ENCODE measurements at places on chromosomes 7 and 10.

DNA sequence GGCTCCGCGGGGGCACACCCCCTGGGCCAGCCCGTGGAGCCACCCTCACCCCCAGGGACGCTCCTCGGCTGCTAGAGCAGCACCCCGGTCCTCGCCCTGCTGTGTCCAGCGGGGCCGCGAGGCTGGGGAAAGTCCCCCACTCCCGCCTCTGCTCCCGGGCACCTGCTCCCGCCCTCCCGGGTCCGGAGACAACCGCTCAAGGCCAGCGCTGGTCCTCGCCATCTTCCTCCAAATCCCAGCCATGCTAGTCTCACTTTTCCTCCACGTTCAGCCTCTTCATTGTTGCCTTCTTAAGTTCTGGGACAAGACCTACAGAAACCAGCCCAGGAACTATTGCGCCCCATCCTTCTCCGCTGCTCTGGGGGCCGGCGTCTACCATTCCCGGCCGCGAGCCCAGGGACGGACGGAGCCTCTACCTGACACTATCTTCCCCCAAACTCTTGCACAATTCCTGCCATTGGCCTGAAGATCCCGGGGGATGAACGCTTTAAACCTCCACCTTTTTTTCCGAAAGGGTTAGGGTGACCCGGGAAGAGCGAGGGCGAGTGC, 4.8 kb upstream of the KCP start:
- DNase-seq, result no peak

DNA sequence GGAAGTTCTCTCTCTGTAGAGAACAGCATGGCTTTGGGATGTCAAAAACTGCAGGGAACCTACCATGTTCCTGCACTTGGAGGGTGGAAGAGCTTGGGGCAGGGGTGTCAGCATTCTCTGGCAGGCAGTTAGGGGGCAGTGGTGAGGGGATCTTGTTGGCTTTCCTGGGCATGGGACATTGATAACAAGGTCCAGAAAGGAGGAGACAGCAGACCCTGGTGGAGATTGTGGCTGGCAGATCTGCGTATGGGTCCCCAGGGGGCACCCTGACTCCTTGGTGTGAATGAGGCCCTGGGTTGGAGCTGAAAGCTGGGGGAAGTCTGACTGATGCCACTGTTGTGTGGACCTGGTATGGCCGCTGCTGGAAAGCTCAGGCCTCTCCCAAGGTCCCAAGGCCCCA, 22.9 kb upstream of the CAMK2B start:
- no peak for DNase-seq

- DNase-seq, result no peak
Observed at GRCh38 chr10:824497-824896, 107.0 kb downstream of the LARP4B start.

- no peak for DNase-seq
Observed at GRCh38 chr10:124351481-124352220, 67.1 kb downstream of the OAT start.

DNA sequence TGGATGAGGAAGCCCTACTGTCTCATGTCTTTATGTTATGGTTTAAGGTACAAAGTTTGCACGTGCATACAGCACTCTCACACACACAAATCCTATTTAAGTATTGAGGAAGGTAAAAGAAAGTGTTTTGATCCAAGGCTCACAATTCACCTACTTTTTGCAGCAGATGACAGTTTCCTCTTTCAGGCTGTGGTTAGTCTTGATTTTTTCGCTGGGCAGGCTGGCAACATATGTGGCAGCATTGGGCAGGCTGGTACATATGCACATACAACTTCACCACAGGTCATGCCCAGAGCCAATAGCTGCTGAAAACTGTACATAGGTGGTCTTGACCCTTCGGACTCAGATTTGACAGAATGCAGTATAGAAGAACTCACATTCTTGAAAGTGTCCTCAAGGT, 29.1 kb upstream of the SDHAF3 start:
- DNase-seq, result no peak

DNA sequence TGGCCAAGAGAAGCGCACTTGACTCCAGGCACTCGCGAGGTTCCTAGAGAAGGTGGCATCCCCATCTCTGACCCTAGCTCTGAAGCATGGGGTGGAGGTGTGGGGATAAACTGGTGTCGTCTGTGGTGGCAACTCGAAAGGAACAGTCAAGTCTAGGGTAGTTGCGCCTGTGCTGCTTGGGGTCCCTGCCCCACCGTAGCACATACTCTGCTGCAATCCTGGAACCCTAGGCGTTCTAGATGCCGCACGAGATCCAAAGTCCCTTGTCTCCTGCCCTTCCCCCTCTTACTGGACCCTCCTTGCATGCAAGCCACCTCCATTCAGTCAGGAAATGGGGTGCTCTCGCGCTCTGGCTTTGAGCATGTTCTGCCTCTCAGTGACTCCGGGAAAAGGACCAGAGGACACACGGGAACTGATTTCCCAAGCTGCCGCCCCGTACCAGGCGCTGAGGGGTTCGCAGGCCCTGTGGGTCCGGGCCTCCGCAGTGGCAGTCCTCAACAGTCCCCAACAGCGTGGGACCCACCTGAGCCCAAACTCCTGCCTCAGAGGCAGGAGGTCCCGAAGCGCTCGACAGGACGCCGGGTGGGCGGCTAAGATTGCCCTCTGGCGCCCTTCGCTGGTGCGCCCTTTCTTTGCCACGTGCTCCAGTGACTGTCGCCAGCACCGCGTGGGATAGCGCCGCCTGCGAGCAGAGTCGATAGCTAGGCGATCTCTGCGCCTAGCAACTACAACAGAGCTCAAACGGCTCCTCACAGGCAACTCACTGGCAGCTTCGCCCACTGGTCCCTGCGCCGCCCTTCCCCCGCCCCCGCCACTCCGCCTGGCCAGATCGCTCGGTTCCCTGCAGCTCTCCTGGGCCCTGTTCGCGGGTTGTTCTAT, 452.0 kb downstream of the REEP3 start:
- no peak for DNase-seq

DNA sequence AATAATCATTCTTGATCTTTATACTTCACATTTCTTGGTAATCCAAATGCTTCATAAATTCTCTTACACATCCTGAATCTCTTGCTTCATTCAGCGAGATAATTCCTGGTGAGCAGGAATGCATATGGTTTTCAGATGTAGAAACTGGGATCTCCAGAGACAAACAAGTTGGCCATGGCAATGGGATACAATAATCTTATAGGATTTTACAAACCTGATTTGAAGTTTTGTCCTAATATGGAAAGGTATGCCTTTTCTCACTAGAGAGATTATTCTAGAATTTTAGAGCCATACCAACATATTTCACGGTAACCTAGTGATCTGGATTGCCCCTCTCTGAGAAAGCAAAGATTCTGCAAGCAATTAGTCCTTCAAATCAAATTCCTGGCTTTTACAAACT, 13.1 kb upstream of the TRDMT1 start:
- DNase-seq, result no peak

- no peak for DNase-seq
Observed at GRCh38 chr10:77401683-77402082, 235.9 kb downstream of the KCNMA1 start.

DNA sequence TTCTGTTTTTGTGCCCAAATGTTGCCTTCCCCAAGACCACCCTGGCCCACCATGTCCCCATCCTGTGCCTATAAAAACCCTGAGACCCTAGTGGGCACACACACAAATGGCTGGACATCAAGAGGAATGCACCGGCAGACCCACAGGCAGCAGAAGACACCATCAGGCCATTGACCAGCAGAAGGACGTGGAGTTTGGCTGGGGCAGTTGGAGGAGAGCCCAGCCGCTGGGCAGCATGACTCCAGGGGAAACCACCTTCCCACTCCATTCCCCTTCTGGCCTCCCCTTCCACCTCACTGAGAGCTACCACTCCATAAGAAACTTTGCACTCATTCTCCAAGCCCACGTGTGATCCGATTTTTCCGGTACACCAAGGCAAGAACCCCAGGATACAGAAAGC, 309.2 kb downstream of the CAMK1D start:
- DNase-seq, result no peak

- DNase-seq, result no peak
Observed at GRCh38 chr7:134710511-134710853, 63.8 kb downstream of the BPGM start.

- DNase-seq, result no peak
Observed at GRCh38 chr10:130740915-130741750, 570.4 kb downstream of the TCERG1L start.

- no peak for DNase-seq
Observed at GRCh38 chr7:69692611-69693010, 94.3 kb downstream of the AUTS2 start.

GRCh38 chr7:95811846-95812445, 39.6 kb downstream of the DYNC1I1 start:
- DNase-seq, result no peak

DNA sequence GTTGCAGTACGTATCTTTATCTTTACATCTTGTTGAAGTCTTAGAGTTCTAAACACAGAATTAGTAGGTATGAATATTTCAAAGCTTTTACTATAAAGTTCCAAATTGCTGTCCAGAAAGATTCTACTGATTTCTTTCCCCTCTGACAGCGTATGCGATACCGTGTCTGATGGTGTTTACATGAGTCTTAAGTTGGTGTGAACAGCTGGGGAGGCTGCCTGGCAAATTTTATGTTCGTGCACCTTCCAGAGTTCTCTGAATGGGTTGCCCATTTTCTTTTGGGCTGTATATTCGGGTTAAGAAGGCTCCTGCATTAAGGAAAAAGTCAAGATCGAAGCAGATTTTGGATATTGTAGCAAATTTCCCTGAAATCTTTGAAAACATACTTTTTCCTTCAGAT, 8.3 kb downstream of the MDH2 start:
- DNase-seq, result no peak

- DNase-seq, result no peak
Observed at GRCh38 chr10:43955978-43956377, 307.3 kb upstream of the ZNF32 start.

DNA sequence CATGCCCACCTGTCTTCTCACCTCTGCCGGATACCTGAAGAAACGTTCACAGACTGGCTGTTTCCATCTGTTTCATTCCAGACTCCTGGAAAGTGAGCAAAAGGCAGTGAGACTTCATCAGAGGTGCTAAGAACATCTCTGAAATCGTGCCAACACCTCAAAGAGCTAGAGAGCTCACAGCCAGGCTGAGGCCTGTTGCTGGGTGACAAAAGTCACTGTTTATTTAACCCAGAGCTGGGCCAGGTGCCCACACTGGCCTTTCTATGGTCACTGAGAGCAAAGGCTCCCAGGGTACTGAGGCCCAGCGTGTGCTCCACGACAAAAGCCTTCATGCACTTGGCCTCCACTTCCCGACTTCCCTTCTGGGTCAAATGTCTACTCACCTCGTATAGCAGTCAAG, 3.7 kb upstream of the NANOS1 start:
- no peak for DNase-seq

GRCh38 chr10:124992462-124993344, 50.8 kb downstream of the ZRANB1 start:
- no peak for DNase-seq

DNA sequence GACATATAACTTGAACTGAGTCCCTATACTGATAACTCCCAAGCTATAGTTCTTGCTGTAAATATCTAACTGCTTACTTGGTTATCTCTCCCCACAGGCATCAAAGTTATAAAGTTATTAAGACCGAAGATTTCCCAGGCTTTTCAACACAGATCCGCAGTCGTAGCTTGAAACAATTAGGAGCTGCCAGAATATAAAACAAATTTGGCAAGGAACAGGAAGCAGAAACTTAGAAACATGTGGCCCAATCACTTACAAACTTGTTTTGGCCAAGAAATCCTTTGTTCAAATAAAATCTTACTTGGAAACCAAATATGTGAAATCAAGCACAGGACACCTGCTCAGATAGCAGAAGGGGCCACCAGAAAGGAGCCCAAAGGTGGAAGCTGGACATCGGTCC, 9.0 kb downstream of the SLC16A12 start:
- no peak for DNase-seq

GRCh38 chr10:75754096-75754831, 322.8 kb downstream of the LRMDA start:
- DNase-seq, result no peak

GRCh38 chr7:95470452-95470851, 15.3 kb upstream of the ASB4 start:
- no peak for DNase-seq

GRCh38 chr7:44645254-44645653, 38.8 kb downstream of the OGDH start:
- DNase-seq, result no peak

DNA sequence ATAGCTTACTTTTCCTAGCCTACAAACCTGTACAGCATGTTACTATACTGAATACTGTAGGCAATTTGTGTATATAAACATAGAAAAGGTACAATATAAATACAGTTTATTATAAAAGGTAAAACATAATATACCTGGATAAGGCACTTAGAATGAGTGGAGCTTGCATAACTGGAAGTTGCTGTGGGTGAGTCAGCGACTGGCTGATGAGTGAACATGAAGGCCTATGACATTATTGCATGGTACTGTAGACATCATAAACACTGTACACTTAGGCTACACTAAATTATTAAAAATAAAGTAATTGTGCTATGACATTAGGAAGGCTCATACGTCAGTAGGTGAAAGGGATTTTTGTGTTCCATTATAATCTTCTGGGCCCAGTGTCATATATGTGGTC, 228.8 kb downstream of the HDAC9 start:
- no peak for DNase-seq

GRCh38 chr7:128911423-128912031, 1.0 kb upstream of the KCP start:
- no peak for DNase-seq

- no peak for DNase-seq
Observed at GRCh38 chr10:89360157-89360556, 17.7 kb upstream of the IFIT1B start.

- DNase-seq, result no peak
Observed at GRCh38 chr10:132696728-132697577, 89.0 kb downstream of the NKX6-2 start.

DNA sequence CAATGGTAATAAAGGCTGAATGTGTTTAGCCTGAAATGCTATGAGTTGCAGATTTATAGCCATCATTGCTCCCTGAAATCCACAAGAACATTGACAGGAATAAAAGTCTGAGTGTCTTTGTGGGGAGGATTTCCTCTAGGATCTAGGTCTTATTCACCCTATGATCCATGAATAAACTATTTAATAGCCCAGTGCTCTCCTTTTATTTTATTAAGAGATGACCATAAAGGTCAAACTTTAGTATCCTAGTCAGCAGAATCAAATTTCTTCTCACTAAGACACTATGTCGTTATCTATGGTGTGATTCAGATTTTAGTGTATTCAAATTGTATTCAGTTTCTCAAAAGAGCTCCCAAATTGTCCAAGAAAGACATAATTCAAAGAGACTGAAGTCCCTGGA, 67.8 kb upstream of the AKR1E2 start:
- DNase-seq, result no peak

GRCh38 chr7:92631067-92631849, 41.1 kb upstream of the FAM133B start:
- DNase-seq, result no peak

Measured in CD4-positive, alpha-beta T cell treated with Interleukin-4 for 1 hour (primary cell).